ENCODE measurements at places on chromosomes 16 and 17. TPM values are rescaled to one million over a fixed set of nuclear protein-coding genes. Genes with fewer than 3 reads are reported as not detected.

The HGS gene
- 102 TPM for total RNA-seq

The CCL17 gene
- total RNA-seq, result 1.2 TPM

The KDM6B gene
- total RNA-seq, result 37.3 TPM

The CTRB2 gene
- not detected for total RNA-seq

The FA2H gene
- total RNA-seq, result not detected
